ENCODE measurements at places on chromosomes 5 and 9. TPM values are rescaled to one million over a fixed set of nuclear protein-coding genes. Genes with fewer than 3 reads are reported as not detected.

The CDH10 gene
- total RNA-seq: not detected

The PPP2R2B gene
- 2.0 TPM for total RNA-seq

The PRR7 gene
- 9.8 TPM for total RNA-seq

The GFI1B gene
- not detected for total RNA-seq

The COL15A1 gene
- 0.76 TPM for total RNA-seq

Measured in activated CD8-positive, alpha-beta T cell treated with anti-CD3 and anti-CD28 coated beads, Interleukin-2, amount 10 ng/mL, durations not matched to agents 7 days and 5 days (primary cell).